ENCODE measurements at places on chromosomes 2 and 18. TPM values are rescaled to one million over a fixed set of nuclear protein-coding genes. Genes with fewer than 3 reads are reported as not detected.

CYP26B1 gene
- polyA plus RNA-seq = 0.02 TPM

- DNase-seq = no peak
Observed at GRCh38 chr18:43719267-43719795, 442.0 kb upstream of the SYT4 start.

- peak; percentile 6 for DNase-seq
Observed at GRCh38 chr2:78979380-78980151, 45.9 kb upstream of the REG3G start.

- DNase-seq = peak; percentile 49
Observed at GRCh38 chr2:216555274-216555673, 56.6 kb downstream of the RPL37A start.

DNA sequence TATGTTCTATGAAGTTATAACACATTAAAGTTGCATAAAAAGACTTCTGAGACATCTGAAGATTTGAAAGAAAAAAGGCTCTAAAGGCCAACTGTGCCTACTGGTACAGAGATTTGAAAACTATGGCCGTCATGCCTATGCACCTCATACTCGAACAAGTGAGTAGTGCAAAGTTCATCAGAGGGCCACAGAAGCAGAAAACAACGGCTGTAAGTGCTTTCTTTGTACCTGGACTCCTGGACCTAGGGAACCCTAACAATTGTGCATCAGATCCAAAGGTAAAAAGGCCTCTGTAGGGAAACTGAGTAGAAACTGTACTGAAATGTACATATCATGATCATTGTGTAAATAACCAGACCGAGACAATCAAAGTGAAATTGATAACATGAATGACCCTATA, 230.4 kb upstream of the CHST9 start:
- no peak for DNase-seq

- no peak for DNase-seq
Observed at GRCh38 chr2:24482251-24482971, 8.6 kb upstream of the NCOA1 start.

Measured in fibroblast of lung (primary cell).